Astrocyte (in vitro differentiated cells and primary cell): ENCODE measurements at places on chromosomes 2 and 18.

- DNase-seq = peak; percentile 24
Observed at GRCh38 chr2:128808462-128809258, 490.0 kb upstream of the HS6ST1 start.

GRCh38 chr2:97997784-97998392 lies 2.1 kb upstream of the TMEM131 start:
- DNase-seq = no peak

DNA sequence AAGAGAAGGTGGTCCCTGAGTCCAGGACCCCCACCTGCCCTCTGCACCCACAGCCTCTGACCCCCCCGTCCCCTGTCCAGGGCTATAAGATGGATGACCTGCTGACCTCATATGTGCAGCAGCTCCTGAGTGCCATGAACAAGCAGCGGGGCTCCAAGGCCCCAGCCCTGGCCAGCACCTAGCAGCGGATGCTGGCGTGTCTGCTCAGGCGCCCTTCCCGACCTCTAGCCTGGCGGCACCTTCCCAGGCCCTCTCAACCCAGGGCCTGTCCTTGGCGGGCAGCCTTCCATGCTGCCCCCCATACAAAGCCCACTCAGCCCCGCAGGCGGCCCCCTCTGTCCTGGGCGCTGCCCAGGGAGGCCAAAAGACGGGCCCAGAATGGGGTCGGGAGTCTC lies 8.7 kb upstream of the GPR17 start:
- DNase-seq = no peak

- peak; percentile 42 for DNase-seq
Observed at GRCh38 chr2:24409700-24410556, 49.6 kb upstream of the ITSN2 start.

- DNase-seq = no peak
Observed at GRCh38 chr2:170462433-170463205, 252.5 kb upstream of the SP5 start.
